Activated CD8-positive, alpha-beta memory T cell treated with anti-CD3 and anti-CD28 coated beads for 1 hour (primary cell): ENCODE measurements at places on chromosomes 12 and 14.

DNA sequence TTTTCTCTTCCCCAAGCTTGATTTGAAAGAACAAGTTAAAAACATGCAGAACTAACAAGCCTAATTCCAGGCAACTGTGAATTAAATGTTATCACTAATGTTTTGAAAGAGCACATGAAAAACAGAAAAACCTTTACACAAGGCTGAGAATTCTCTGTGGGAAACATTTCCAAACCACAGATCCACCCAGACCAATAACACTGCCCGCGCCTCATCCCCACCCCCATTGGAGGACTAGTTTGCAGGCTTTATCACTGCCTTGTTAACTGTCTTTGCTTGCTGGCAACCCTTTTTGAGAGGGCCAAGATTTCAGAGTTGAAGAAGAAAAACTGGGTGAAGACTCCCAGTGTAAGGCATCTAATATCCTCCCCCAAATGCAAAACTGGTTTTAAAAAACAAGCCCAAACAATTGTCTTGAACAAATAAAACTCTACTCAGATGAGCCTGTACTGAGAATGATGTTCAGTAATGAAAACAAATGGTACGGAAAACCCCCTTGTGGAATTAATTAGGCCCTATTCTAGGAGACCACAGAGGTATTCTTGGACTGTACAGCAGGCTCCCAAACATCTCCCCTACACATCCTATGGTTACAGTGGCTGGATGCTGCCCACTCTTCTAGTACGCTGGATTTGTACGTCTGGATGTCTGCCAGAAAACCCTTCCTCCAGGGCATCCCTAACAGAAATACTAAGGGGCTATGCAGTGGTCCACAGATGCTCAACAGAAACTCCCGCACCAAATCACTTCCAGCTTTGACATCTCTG, 5.8 kb downstream of the MAX start:
- DNase-seq: no peak

- DNase-seq: no peak
Observed at GRCh38 chr12:82749015-82749414, 62.3 kb downstream of the TMTC2 start.

DNA sequence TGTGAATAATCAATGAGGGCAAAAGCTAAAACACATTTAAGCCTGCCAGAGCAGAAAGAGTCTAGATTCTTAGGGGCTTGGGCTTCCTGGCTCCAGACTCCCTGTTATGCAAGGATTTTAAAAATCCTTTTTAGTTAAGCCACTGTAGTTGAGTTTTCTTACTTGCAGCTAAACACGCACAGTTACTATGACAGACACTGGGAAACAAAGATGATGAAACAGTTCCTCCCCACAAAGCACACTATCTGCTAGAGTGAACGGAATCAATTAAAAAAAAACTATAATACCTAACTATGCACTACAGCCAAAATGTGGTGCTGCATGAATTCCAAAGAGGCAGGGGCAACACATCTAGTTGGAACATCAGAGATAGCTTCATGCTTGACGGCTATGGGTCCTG, 28.2 kb downstream of the RPS6KA5 start:
- DNase-seq: no peak

DNA sequence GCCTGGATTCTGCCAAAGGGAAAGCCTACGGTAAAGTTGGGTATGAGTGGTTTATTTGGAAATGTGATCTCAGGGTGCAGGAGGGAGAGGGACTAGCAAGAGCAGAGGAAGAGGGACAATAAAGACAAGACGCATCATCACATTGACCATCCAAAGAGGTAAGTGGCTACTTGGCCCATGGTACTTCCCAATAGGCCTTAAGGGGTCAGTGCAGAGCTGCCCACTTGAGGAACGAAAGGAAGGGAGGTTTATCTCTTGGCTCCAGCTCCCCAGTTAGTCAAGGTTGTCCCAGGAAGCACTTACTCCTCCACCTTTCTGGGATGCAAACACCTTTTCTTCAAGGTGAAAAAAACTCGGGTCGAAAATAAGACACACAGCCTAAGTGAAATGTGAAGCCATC, 323.9 kb downstream of the TMEM132D start:
- no peak for DNase-seq

GRCh38 chr12:118357257-118358007, 15.3 kb downstream of the TAOK3 start:
- DNase-seq: no peak

DNA sequence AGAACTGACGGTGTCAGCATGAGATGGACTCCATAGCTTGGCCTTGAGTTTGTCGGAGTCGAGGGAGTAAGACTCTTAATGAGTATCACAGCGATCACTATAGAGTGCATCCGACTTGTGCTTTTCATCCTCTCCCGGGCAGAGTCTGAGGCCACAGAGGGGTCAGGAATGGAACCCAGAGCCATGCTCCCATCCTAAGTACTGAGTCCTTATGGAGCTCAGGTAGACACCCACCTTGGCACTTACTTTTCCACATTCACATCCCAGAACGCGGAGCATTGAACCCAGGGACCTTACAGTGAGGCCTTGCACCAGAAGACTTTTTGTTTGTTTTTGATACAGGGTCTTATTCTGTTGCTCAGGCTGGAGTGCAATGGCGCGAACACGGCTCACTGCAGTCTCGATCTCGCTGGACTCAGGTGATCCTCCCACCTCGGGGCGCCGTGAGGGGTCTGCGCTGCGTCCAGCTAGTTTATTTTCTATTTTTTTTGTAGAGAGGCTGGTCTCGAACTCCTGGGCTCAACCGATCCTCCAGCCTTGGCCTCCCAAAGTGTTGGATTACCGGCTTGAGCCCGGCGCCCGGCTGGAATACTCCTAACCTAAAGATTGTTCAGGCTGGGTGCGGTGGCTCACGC, 719 bp upstream of the SRSF9 start:
- no peak for DNase-seq

GRCh38 chr14:61476105-61476753, 154.8 kb downstream of the PRKCH start:
- DNase-seq: no peak

DNA sequence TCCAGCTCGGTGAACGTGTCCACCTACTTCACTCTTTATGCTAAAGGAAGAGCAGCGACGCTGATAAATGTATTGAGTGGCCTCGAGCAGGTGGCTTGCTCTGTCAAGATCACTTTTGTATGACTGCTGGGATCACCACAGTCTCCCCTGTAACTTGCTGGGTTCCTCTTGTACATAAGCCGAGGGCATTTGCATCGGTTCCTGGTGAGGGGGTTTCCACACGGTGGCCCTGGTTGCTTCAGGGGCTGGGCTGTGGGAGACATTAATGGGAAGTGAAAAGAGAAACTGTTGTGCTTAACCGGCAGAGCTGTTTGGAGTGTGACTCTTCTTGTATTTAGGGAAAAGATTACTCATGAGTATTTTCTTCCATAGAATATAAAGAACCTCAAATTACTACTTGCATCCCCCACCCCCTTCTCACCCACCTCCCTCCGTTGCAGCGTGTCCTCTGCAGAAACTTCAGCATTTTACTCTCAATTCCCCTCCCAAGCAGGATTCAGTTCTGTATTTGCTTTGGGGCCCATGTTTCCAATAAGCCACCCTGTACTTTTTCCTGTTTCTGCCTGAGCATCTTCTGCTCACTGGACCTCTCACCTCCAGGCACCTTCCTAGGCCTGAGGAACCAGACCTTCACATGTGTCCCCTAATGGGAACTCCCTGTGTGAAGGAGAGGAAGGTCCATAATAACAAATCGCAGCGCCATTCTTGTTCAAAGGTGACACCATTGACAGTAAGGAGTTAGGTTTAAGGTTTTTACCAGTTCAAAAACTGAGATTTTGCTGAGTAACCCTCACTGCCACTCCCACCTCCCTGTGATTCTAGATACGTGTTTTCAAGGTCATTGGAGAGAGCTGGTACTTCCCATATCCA, 187.0 kb downstream of the ETV6 start:
- DNase-seq: no peak

DNA sequence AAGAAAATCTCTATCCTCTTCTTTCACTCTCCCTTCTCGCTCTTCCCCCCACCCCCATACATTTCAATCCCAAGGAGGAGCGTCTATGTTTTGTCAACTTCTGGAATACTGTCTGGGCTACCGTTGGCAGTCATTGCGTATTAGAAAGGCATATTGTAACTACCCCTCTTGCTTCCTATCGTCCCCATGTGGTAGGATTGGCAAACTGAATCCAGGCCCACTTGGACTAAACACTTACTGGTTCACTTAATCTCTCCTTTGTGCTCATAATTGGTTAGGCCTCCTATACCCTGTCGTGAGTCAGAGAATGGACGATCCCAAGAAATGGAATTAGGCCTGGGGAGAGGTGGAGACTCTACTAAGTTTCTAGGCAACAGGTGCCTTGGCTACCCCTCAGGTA, 68.8 kb upstream of the SLC8A3 start:
- DNase-seq: no peak

DNA sequence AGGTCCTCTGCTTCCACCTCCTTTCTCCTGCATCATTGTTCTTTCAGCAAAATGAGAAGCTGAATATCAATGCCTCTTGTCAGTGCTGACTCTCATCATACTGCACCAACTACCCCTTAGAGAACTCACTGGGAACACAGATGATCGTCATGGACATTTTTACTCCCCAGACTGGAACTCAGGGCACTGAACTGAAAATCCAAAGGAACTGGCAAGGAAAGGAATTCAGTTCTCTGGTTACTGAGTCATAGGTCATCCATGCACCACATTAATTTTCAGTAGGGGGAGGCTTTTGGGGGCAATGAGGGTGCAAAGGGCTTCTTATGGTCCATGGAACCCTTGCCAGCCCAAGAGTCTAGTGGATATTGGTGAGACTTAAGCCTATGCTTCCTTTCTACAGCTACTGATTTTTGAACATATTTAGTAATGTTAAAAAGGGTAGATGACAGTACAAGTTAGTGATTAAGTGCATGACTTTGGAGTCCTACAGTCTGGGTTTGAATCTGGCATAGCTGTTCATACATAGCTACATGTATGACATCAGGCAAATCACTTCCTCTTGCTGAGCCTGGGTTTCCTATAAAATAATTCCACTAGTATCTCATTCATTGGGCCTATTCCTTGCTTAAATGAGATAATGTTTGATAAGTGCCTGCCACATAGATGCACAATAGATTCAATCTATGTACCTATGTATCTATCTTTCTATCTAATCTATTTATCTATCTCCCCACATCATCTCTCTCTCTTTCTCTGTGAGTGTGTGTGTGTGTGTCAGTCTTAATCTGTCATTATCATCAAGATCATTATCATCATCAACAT, 29.2 kb downstream of the BBS10 start:
- no peak for DNase-seq

- DNase-seq: no peak
Observed at GRCh38 chr14:30708157-30708556, 86.0 kb downstream of the SCFD1 start.

- no peak for DNase-seq
Observed at GRCh38 chr14:54724676-54725325, 157.9 kb downstream of the SAMD4A start.

GRCh38 chr12:113880988-113881962, 84.8 kb downstream of the RBM19 start:
- DNase-seq: no peak

DNA sequence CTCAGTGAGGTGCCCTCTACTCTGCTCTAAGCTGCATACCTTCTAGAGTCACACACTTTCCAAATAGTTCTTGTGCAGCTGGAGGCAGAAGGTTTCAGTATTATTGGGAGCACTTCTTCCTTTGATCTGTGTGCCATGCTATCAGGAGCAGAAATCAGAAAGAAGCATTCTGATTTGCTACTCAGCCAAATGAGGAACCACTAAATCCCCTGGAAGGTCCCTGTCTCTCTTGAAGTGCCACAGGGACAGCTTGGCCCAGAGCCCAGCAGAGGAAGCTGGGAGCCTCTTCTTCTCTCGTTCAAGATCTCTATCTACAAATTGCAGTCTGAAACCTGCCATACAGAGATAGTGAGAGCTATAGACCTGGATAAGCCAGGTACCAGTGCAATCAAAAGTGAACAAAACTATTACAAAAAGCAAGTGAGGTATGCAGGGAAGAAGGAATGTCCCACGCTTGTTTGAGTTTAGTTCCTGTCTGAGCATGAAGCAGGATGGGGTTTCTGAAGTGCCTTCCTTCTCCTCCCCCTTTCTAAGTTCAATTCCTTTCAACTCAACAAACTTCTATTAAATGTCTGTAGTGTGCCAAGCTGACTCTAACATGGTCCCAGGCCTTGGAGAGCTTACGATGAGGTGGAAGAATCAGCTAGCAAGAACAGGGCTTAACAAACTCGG, 100.9 kb upstream of the PARP11 start:
- DNase-seq: no peak

GRCh38 chr14:47557894-47558293, 117.5 kb downstream of the MDGA2 start:
- no peak for DNase-seq

DNA sequence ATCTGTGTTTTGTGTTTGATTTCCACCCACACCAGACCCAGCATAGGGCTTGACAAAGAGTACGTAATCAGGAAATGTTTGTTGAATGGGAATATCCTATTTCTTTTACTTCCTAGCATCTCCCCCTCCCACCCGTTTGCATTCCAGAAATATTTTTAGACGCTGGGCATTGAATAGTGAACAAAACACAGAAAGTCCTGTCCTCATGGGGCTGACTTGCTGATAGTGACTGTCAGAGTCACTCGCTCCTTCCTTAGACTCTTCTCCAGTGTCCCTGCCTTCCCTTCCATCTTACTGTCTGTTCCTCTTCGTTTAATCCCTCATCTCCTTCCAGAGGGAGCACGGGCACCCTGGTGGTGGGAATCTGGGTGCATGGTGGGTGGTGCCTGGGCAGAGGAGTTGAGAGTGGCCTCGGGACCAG, 53.6 kb downstream of the SLC25A47 start:
- no peak for DNase-seq

DNA sequence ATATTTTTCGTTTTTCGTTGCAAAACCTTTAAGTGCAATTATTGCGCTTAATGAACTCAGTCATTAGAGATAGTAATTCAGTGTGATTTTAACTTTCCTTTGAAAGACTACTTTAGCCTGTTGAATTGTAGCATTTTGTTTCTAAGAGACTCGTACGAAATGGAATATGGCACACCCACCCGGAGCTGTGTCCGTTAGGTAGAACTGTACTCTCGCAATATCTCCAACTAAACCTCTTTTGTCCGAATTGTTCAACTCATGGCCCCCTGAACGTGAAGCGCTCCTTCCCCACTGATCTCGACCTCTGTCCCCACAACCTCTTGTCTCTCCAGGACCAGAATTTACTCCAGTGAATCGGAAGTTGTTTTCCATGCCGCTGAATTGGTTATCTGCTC, 800 bp downstream of the PCNX4 start:
- DNase-seq: no peak

DNA sequence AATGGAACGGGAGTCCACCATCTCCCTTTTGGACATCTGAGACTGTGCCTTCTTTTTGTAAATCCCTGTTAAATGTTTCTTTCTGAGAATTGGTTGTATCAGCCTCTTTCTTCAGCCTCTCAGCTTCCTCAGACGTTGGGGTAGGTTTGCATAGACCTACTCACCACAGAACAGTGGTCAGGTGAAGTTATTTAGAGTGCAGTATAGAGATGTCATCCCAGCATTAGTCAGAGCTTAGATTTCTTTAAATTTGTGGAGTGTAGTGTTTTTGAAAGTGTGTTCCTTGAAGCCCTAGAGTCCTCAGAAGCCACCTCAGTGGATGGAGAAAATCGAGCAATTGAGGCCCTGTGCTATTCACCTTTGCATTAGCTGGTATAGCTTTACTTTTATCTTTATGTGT, 8.9 kb upstream of the EEA1 start:
- DNase-seq: no peak
